ENCODE measurements at places on chromosomes 7 and 10.

DNA sequence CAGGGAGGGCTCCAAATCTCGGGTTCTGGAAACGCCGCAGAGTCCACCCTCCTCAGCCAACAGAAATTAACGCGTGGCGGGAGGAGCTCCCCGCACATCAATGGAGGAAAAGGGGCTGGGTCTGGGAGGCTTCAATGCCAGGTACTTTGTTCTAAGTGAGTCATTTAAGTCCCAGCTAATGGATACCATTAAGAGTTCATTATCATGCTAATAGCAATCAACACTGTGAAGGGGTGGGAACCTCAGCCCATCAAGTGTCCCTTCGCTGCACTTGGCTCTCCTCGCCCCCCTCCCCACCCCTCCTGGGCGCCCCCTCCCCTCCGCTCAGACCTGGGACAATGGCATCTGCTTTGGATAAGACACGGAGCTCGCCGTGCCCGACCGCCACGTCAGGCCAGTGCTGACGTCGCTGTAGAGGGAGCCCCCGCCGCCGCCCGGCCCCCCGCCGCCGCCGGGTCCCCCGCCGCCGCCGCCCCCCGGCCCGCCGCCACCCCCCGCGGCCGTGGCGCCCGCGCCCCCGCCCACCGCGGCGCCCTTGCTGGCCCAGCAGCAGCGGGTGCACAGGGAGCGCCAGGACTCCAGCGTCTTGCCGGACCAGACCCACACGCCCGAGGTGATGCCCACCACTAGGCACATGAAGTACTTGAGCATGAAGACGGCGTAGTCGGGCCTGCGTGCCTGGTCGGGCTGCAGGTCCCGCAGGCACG, 2.9 kb downstream of the FZD8 start:
- DNase-seq: no peak

GRCh38 chr10:48254750-48255512, 19.6 kb downstream of the FRMPD2 start:
- no peak for DNase-seq

DNA sequence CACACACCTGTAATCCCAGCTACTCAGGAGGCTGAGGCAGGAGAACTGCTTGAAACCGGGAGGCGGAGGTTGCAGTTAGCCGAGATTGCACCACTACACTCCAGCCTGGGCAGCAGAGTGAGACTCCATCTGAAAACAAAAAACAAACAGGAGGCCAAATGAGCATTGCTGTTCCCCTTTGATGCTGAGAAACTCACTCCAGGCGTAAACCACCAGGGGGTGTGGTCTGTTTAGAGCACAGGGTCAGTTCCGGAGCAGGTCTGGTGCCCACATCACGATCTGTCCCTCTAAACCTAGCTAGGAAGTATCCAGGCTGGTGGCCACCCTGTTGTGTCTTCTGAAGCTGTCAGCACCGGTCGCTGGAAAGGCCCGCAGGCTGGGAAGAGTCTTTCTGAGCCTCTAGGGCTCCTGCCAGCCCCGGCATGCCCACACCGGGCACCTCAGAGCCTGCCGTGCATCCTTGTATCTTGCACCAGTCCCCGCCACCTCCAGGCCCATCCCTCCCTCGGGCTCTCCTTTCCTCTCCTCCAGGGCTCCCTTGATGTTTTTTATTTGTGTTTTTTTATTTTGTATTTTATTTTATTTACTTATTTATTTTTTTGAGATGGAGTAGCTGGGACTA, 66.3 kb upstream of the SH2B2 start:
- DNase-seq: no peak

DNA sequence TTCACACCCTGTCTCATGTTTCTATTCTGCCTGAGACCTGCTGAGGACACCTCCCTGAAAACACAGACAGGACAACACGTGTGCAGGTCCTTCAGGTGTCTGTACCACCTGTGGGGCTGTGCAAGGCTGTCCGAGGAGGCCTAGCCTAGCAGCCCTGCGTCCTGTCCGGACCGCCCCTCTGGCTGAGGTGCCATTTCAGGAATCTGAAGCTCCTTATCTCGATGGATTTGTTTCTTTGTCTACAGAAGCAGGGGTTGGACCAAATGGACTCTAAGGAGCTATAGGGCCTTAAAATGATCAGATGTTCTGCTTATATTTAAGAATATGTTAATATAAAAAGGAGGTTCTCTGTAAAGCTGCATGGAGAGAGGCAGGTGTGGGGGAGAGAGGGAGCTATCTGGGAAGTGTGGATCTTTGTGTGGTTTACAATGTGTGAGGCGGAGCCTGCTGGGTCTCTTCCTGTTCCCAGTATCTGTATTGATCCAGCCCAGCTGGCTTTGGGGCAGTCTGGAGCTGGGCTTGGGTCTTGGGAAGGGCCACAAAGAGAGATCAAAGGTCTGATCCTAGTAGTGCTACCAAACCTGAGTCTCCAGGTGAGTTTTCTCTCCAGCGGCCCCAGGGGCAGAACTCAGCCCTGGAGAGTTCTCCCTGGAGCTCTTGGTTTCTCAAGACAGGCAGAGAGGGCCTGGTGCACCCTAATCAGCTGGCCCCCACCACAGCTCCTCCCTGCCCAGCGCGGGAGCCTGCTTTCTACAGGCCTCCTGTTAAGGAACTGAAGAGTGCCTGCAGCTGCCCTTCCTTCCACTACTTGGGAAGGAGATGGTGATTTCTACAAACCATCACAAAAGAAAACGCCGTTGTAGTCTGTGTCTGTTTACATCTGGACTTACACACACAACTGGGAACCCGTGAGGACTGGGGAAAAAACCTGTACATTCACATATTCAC, 3.4 kb upstream of the MNX1 start:
- no peak for DNase-seq

DNA sequence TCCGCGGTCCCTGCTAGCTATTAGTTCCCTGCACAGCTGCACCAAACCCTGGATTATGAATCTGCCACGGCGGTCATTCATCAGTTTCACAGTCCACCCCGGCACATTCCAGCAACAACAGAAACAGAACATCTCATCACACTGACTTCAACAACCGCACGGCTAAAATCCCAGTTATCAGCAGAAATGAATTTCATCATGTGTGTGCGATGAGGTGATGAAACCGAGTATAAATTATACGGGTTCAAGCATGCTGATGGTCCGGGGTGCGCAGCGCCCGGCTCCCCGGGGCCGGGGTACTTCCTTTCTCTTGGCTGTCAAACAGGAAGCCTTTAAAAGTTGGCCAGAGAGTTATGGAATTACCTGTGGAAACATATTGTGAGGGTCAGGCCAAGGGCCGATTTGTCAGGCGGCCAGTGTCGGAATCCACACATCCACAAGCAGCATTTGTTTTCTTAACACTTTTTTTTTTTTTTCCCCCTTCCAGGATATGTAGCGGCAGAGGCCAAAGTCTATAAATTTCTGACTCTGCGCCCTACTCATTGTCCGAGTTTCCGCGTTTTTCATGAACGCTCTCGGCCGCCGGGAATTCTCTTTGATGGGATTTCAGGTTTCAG, 420.9 kb upstream of the MGMT start:
- no peak for DNase-seq

DNA sequence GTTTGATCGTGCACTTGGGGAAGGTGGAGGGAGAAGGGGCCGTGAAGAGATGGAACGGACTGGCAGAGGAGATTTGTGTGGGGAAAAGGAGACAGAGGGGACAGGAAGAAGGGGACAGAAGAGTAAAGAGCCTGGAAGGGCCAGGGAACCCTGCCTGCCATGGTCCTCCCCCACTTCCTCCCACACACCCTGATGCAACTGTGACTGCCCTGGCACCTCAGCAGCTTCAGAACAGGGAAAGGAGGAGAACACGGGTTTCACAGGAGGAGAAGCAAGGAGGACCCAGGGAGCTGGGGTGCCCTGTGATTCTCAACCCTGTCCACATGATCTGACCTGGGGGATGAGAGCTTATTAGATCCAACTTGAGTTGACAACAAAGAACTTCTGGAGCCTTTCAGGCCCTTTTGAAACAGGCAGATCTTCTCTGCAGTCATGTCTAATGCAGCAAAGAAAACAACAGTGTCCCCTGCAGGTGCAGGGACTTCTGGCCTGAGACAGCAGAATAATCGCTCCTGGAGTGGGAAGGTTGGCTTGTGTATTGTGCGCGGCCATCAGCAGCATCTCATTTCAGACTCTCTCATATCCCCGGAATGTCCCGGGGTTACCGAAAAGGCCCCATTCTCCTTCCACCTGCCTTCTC, 421.6 kb downstream of the PAXIP1 start:
- DNase-seq: no peak

DNA sequence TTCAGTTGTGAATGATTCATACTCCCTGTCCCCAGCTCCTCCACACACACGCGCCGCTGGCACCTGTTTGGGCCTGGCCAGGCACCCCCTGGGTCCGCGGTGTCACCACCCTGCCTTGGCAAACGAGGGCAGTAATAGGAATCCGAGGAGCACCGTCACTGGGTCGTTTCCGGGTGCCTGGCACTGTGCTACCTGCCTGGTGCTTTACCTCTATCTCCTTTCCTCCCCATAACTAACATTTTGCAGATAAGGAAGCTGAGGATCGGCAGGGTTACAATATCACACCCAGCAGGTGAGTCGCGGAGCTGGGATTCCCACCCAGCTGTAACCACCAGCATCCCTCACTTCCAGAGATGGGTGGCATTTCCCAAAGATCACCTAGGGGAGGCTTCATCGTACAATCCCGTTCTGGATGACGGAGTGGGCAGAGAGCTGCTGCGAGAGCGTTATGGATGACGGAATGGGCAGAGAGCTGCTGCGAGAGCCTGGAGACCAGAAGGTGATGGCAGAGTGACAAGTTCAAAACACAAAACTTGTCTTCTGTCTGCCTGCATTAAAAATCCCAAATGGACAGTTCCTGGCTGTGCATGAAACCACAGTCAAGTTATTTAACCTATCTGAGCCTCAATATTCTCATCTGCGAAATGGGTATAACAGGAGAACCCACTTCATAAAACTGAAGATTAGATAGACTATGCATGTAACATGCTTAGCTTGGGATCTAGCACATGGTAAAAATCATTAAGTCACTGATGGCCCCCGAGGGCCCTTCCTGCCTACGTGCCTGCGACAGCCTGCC, 1.1 kb upstream of the HSPA12A start:
- no peak for DNase-seq

- DNase-seq: no peak
Measured at GRCh38 chr10:119737823-119738222, 12.0 kb downstream of the INPP5F start.
